ENCODE measurements at places on chromosomes 7 and 10. TPM values are rescaled to one million over a fixed set of nuclear protein-coding genes. Genes with fewer than 3 reads are reported as not detected.

ZEB1 gene
- 56.1 TPM for total RNA-seq

STEAP2 gene
- 13.7 TPM for total RNA-seq

MYOZ1 gene
- 0.80 TPM for total RNA-seq

ITIH5 gene
- total RNA-seq: not detected

C7orf33 gene
- not detected for total RNA-seq

CTAGE4 gene
- total RNA-seq: not detected

MRLN gene
- not detected for total RNA-seq

FRMPD2 gene
- not detected for total RNA-seq

CCDC3 gene
- total RNA-seq: 0.07 TPM

CAMK2B gene
- not detected for total RNA-seq

TMEM196 gene
- total RNA-seq: not detected

MRC1 gene
- total RNA-seq: not detected

RASA4B gene
- 14.9 TPM for total RNA-seq

ZNF425 gene
- total RNA-seq: 2.9 TPM

LRRC18 gene
- not detected for total RNA-seq

SPDYE9 gene
- not detected for total RNA-seq

RBM20 gene
- not detected for total RNA-seq

CPXM2 gene
- total RNA-seq: not detected

NRF1 gene
- total RNA-seq: 11.9 TPM

DENND2A gene
- total RNA-seq: 0.85 TPM

COX15 gene
- total RNA-seq: 38.6 TPM

FAM25C gene
- not detected for total RNA-seq

PTPRN2 gene
- 0.33 TPM for total RNA-seq

GIMAP1 gene
- not detected for total RNA-seq

PLEKHS1 gene
- not detected for total RNA-seq

Measured in HFFc6 (cell line).